Fibroblast of the aortic adventitia (primary cell): ENCODE measurements at places on chromosomes 16 and 17. TPM values are rescaled to one million over a fixed set of nuclear protein-coding genes. Genes with fewer than 3 reads are reported as not detected.

DNA sequence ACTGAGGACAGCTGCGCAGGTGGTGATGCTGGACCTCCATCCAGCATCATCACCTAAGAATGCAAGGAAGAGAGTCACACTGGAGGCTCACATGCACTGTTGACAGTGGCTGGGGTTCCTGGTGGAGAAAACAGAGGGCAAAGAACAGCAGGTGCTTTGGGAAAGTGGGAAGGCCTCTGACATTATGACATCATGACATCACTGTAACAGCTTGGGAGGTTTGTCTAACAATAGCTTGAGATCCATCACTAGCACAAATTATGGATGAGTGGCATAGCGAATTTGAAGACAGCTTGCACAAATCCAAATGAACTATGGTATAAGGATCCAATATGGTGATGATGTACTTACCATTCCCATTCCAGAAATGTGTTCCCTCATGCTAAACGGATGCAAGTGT, 226.5 kb upstream of the MPHOSPH6 start:
- DNase-seq = no peak

DNA sequence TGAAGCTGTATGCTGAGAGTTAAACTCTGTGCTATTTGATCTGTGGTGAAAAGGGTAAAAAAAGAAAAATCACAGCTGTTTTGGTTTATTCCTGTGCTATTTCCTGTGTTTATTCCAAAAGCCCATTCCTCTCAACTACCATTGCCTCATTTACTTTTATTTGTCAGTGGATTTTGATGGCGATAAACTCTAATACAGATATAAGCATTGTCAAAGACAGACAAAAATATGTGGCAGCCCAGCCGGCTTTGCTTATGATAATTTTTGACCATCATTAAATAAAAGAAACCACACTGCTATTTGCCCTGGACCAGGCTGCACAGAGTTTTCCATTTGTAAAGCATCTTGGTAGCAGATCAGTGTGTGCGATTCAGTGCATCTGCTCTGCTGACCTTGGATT, 473.6 kb upstream of the ASIC2 start:
- DNase-seq = no peak

- DNase-seq = no peak
These were observed 243.5 kb downstream of the FOXL1 start for GRCh38 chr16:86821895-86822294.

- DNase-seq = peak; percentile 46
These were observed 21.0 kb downstream of the SLC7A6OS start for GRCh38 chr16:68289621-68290329.

RGS11 gene
- 1.2 and 2.0 TPM in 2 replicates for total RNA-seq

PRSS21 gene
- total RNA-seq = 0.27 and 0.49 TPM in 2 replicates

DGKE gene
- 5.2 and 7.8 TPM in 2 replicates for total RNA-seq
